ENCODE measurements at places on chromosomes 16 and 17. TPM values are rescaled to one million over a fixed set of nuclear protein-coding genes. Genes with fewer than 3 reads are reported as not detected.

The C16orf86 gene
- 1.3 TPM for total RNA-seq

The MYO15A gene
- 0.68 TPM for total RNA-seq

The FOXL1 gene
- not detected for total RNA-seq

The UTS2R gene
- not detected for total RNA-seq

The CORO6 gene
- 9.4 TPM for total RNA-seq

The OR1F1 gene
- not detected for total RNA-seq

The CDH1 gene
- 0.21 TPM for total RNA-seq

GRCh38 chr17:68792873-68793272, 162.3 kb downstream of the ABCA8 start:
- peaks cover 14% of the 10 kb centered on the region for H3K27me3 ChIP-seq
- no peaks in the 10 kb centered on the region for H3K36me3 ChIP-seq
- H3K4me3 ChIP-seq = no peak overlapping the region
- H3K4me1 ChIP-seq = no peaks in the 10 kb centered on the region

DNA sequence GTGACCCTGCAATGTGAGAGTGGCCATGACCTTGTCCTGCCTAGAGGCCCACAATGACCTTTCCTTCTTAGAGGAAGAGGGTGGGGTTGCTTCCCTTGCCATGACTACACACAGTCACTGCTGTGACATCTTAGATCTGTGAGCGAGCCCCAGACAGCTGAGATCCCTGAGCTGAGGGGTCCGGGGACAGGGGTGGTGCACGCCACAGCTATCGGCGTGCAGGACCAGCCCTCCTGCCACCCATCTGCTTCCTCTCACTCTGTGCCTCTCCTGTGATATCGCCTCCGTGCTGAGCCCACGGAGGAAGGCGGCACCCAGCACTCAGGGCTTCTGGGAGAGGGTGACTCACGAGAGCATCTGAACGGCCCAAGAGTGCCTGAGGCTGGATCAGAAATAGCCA, 35.2 kb downstream of the KIAA0513 start:
- no peak for DNase-seq
- H3K36me3 ChIP-seq = no peaks in the 10 kb centered on the region
- no peaks in the 10 kb centered on the region for H3K27me3 ChIP-seq
- H3K27ac ChIP-seq = no peak overlapping the region
- H3K4me1 ChIP-seq = peaks cover 18% of the 10 kb centered on the region

DNA sequence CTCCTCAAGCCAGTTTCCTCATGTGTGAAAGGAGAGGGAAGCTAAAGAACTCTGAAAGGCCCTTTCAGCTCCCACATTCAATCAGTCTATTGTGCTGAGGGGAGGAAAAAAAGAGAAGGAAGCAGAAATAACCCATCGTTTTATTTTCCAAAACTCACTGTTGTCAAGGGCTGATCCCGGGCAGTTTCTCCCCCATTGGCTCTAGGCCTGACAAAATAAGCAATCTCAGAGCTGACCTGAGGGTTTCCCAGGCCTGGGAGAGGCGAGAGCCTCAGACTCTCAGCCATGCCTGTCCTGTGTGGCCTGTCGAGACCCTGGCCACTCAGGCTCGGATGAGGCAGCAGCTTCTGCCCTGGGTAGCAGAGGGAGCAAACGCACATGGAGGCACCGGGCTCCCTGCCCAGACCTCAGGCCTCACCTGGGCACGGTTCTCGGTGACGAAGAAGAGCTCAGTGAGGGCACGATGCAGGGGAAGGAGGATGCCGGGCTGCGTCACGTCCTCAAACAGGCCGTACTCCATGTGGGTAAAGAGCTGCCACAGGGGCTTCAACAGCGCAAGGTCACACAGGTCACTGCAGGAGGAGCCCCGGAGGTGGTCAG, 45.0 kb upstream of the ATP2A3 start:
- no peaks in the 10 kb centered on the region for H3K27me3 ChIP-seq
- no peak for DNase-seq
- H3K27ac ChIP-seq = no peak overlapping the region
- H3K4me1 ChIP-seq = peaks cover 4% of the 10 kb centered on the region
- H3K36me3 ChIP-seq = peaks cover 5% of the 10 kb centered on the region

- no peak for DNase-seq
- peaks cover 3% of the 10 kb centered on the region for H3K27me3 ChIP-seq
- H3K36me3 ChIP-seq = no peaks in the 10 kb centered on the region
- peaks cover 9% of the 10 kb centered on the region for H3K4me1 ChIP-seq
- H3K27ac ChIP-seq = no peak overlapping the region
Measured at GRCh38 chr17:62163847-62164246, 98.8 kb upstream of the MED13 start.

- no peak for DNase-seq
- no peak overlapping the region for H3K27ac ChIP-seq
- H3K4me1 ChIP-seq = peaks cover 10% of the 10 kb centered on the region
- peaks cover 18% of the 10 kb centered on the region for H3K36me3 ChIP-seq
- no peaks in the 10 kb centered on the region for H3K27me3 ChIP-seq
Measured at GRCh38 chr16:57169327-57169726, 16.5 kb downstream of the PSME3IP1 start.

DNA sequence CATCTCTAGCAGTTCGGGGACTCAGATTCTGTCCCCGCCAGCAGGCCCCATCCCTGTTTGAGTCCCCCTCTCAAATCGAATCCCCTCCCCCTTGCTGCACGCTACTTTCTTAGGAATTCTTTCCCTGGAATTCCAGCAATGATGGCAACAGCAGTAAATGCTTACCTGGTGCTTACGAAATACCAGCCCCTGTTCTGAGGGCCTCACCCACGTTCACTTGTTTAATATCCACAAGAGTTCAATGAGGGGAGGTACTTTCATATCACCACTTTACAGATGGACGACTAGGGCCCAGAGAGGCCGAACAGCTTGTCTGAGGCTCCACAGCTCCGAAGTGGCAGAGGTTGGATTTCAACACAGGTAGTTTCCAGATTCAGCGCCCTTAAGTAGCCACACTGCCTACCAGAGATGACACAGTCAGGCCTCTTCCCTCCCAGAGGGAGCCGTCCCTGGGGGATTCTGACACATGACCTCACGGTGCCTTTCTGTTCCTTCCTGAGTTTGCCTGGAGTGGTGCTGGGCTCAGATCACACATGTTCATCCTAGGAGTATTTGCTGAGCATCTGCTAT, 120.7 kb upstream of the GSE1 start:
- H3K4me1 ChIP-seq = peaks cover 12% of the 10 kb centered on the region
- no peak overlapping the region for H3K4me3 ChIP-seq
- no peaks in the 10 kb centered on the region for H3K36me3 ChIP-seq
- no peaks in the 10 kb centered on the region for H3K27me3 ChIP-seq
- H3K27ac ChIP-seq = no peak overlapping the region
- DNase-seq = no peak

- no peak overlapping the region for H3K27ac ChIP-seq
- H3K27me3 ChIP-seq = no peaks in the 10 kb centered on the region
- H3K4me1 ChIP-seq = peaks cover 7% of the 10 kb centered on the region
- no peaks in the 10 kb centered on the region for H3K36me3 ChIP-seq
- H3K4me3 ChIP-seq = no peak overlapping the region
- DNase-seq = peak; percentile 53
Measured at GRCh38 chr17:55577687-55578086, 66.4 kb upstream of the SMIM36 start.

GRCh38 chr16:2675714-2676113, 6.6 kb upstream of the KCTD5 start:
- H3K27ac ChIP-seq = no peak overlapping the region
- H3K27me3 ChIP-seq = no peaks in the 10 kb centered on the region
- DNase-seq = no peak
- H3K36me3 ChIP-seq = peaks cover 6% of the 10 kb centered on the region
- no peak overlapping the region for H3K4me3 ChIP-seq

DNA sequence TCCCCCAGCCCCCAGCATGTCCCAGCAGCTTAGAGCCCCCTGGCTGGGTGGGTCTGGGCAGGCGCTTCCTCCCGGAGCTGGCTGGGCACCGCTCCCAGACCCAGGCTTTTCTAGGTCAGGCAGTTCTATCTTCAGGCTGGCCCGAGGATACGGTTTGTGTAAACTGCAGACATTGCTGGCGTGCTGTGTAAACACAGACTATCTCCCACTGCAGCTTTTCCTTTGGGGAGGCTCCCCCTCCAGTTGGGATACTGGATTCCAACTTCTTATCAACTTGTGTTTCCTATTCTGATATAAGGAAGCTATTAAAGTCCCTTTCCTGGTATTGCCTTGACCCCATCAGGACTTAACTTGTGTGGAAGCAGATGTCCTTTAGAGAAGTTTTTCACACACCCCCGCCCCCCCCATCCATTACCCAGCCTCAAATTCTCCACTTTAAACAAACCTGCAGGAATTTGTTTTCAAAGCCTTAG, 18.3 kb upstream of the GNA13 start:
- no peaks in the 10 kb centered on the region for H3K27me3 ChIP-seq
- H3K27ac ChIP-seq = no peak overlapping the region
- H3K4me3 ChIP-seq = no peak overlapping the region
- no peaks in the 10 kb centered on the region for H3K4me1 ChIP-seq

GRCh38 chr17:17356149-17356930, 53.2 kb downstream of the NT5M start:
- H3K27ac ChIP-seq = no peak overlapping the region
- peaks cover 2% of the 10 kb centered on the region for H3K36me3 ChIP-seq
- H3K4me3 ChIP-seq = no peak overlapping the region
- peak; percentile 68 for DNase-seq
- H3K27me3 ChIP-seq = no peaks in the 10 kb centered on the region

DNA sequence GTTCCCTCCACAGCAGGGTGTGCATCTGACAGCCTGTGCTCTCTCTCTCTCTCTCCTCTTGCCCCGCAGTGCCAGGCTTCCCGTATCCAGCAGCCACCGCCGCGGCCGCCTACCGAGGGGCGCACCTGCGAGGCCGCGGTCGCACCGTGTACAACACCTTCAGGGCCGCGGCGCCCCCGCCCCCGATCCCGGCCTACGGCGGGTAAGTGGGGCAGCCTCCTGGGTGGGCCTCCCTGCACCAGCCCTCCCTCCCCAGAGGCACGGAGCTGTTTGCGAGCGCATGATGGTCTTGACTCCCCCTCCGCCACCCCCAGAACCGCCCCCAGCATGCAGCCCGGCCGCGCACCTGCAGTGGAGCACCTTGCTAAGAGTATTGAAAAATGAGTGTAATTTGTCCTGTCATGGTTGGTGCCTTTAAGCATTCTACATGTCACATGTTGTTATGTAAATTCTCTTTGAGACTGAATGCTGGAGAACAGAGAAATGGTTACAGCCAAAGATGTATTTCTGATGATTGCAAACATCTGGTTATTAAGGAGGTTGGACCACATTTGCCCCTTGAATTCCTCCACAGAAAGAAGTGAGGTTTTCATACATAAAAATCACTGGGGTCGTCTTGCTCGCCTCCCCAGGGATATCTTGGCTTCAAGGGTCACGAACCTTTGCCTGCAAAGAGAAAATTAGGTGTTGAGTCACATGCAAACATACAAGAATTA, 321.3 kb downstream of the RBFOX1 start:
- no peaks in the 10 kb centered on the region for H3K4me1 ChIP-seq
- DNase-seq = no peak
- no peak overlapping the region for H3K4me3 ChIP-seq
- H3K27me3 ChIP-seq = no peaks in the 10 kb centered on the region
- no peak overlapping the region for H3K27ac ChIP-seq

GRCh38 chr16:28886945-28887344, 8.7 kb downstream of the ATP2A1 start:
- H3K36me3 ChIP-seq = no peaks in the 10 kb centered on the region
- DNase-seq = no peak
- H3K4me1 ChIP-seq = no peaks in the 10 kb centered on the region
- H3K27ac ChIP-seq = no peak overlapping the region
- peaks cover 5% of the 10 kb centered on the region for H3K27me3 ChIP-seq
- no peak overlapping the region for H3K4me3 ChIP-seq

DNA sequence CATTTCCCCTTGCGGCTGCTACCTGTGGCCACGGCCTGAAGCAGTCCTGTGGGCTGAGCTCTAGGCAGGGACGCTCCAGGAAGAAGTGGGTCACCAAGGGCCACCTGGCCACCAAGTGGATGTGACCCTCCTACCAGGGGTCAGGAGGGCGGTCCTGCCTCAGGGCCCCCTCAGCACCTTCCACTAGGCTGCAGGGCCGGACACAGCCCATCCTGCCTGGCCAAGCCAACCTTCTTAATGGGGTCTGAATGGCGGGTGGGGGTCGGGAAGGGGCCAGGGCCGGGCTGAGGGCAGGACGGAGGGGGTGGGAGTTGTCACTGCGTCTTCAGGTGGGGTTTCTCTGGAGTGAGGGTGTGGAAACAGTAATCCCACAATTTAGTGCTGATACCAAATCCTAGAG, 13.2 kb upstream of the MLKL start:
- no peaks in the 10 kb centered on the region for H3K36me3 ChIP-seq
- H3K27ac ChIP-seq = no peak overlapping the region

GRCh38 chr17:8687737-8688466, 56.7 kb downstream of the CCDC42 start:
- no peak overlapping the region for H3K4me3 ChIP-seq
- no peaks in the 10 kb centered on the region for H3K4me1 ChIP-seq
- H3K27me3 ChIP-seq = peaks cover 32% of the 10 kb centered on the region
- no peak for DNase-seq
- H3K27ac ChIP-seq = no peak overlapping the region

DNA sequence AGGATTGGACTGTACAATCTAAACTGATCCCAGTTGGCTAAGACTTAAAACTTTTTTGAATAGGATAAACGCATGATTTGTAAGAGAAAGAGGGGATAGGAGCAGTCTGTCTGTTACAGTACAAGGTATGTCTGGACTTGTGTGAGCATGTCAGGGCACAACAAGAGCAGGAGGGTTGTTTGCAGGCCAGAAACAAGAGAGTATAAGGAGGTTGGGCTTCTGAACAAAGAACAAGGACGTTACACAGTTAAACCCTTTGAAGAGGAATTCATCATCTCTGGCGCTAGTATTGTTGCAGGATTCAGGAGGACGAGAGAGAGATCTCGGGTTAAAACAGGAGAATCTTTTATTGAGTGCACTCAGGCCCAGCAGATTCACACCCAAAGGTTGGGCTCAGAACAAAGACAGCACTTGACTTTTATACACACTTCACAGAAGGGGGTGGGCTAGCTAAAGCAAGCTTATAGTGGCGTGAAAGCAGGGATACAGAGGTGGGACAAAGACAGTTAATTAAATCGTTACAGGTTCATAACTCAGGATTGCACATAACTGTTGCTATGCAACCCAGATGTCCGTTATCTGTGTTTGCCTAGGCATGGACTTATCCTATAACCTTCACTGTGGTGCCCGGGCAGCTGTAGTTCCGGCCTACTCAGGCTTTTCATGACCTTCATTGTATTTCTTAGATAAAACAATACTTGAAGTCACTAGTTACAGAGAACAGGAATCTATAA, 34.3 kb downstream of the SEC14L1 start:
- peaks cover 11% of the 10 kb centered on the region for H3K4me1 ChIP-seq
- H3K36me3 ChIP-seq = peaks cover 47% of the 10 kb centered on the region
- no peak for DNase-seq

GRCh38 chr17:83080858-83081683, 1.7 kb downstream of the METRNL start:
- peaks cover 15% of the 10 kb centered on the region for H3K27me3 ChIP-seq
- H3K36me3 ChIP-seq = no peaks in the 10 kb centered on the region
- peak; percentile 53 for DNase-seq
- H3K4me3 ChIP-seq = no peak overlapping the region

- peaks cover 33% of the 10 kb centered on the region for H3K4me1 ChIP-seq
- H3K4me3 ChIP-seq = peak overlapping the region; percentile 94
- H3K36me3 ChIP-seq = peaks cover 10% of the 10 kb centered on the region
- H3K27me3 ChIP-seq = no peaks in the 10 kb centered on the region
- DNase-seq = no peak
Measured at GRCh38 chr16:30394592-30395154, 547 bp upstream of the ZNF48 start.

Measured in activated naive CD8-positive, alpha-beta T cell treated with anti-CD3 and anti-CD28 coated beads for 36 hours (primary cell).